ENCODE measurements at places on chromosomes 6 and 20.

- DNase-seq = peak; percentile 31
These were observed 19.1 kb upstream of the ARMC12 start for GRCh38 chr6:35717449-35718374.

GRCh38 chr20:24909086-24909780 lies 39.8 kb upstream of the CST7 start:
- no peak for DNase-seq

- peak; percentile 58 for DNase-seq
These were observed 7.3 kb upstream of the YTHDF1 start for GRCh38 chr20:63223121-63223825.

DNA sequence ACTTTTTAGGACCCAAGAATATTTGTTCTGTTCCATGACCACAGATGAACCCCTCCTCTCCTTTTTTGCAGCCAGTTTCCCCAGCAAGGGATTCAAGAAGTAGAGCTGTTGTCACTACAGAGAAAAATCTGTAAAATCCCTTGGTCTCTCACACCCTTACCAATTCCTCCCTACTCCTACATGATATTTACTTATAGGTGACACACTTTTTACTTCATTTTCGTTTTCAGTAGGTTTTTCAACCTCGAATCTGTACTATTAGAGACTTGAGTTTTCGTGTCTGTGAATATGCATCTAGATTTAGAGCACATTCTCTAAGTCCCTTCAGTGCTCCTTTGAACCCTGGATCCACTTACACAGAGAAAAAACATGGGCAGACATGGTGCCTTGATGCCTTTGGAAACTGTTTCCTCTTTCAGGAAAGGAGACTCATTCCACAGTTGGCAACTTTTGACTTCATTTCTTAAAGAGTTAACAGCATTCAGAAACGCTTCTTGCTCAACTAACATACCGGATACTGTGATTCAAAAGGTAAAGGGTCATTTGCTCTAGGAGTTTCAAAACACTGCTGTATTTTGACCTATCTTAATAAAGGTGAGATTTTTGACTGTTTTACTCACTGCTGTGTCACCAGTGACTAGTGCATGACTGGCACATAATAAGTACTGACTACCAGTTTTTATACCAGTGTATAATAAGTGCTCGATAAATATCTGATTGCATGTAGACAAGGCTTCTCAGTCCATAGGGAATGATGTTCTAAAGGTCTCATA lies 50.6 kb downstream of the LAMA4 start:
- DNase-seq = peak; percentile 22

DNA sequence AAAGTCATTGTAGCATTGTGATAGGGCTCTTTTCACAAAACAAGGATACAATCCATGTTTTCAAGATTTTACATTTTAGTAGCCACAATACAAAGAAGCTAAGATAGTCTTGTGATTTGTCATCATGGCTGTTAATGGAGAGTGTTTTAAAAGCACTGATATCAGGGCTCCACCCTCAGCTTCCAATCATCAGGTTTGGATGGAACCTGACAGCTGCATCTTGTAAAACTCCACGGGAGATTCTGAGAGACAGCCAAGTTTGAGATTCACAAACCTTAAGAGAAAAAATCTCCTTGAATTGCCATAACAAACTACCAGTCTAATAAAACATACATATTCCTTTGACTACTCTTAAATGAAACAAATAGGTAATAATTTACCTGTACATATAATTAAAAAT lies 280.2 kb downstream of the ESR1 start:
- DNase-seq = no peak

GRCh38 chr6:17331238-17331637 lies 50.1 kb downstream of the RBM24 start:
- DNase-seq = no peak

- DNase-seq = no peak
These were observed 90.0 kb upstream of the MAFB start for GRCh38 chr20:40778894-40779496.

DNA sequence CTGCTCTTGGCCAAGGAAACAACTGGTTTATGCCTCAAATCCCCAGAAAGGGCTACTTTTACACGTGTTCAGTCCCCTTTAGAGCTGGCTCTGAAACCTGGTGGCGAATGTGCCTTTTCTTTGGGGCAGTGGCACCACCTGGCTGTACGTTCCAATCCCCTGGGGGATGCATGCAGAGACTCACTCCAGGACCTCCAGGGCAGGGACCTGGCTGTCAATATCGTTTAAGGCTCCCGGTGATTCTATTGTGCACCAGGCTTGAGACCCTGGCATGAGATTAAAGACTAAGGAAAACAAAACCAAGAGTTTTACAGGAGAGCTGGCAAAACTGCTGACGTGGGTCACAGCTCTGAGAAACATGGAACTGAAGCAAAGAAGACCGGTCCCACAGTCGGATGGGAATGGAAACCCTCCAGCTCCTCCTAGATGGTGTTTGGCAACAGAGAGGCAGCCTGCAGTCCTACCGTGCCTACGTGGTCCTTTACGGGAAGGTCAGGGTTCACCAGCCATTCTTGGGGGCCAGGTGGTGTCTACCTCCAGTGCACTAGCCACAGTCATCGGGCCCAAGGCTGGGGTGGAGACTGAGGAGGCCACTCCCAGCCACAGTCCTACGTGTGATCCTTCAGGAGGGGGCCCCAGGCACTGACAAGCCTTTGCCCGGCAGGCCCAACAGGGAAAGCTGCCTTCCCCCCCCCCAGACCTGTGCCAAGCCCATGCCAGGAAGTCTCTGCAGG lies 203.3 kb upstream of the CST7 start:
- DNase-seq = no peak

DNA sequence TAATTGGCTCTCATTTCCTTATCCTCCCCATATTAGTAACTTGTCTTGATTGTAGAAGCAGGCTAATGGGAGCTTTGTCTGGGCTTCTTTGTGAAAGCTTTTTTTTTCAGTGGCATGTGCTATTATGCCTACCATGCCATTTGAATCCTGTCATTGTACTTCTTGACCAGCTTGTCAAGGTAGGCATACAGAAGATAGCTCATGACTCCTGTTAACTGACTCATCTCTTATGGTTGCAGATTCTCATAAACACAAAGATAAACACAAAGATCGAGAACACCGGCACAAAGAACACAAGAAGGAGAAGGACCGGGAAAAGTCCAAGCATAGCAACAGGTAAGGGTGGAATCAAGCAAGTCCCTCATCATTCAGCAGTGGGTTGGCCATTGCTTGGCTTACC lies 32.5 kb downstream of the TOP1 start:
- no peak for DNase-seq

DNA sequence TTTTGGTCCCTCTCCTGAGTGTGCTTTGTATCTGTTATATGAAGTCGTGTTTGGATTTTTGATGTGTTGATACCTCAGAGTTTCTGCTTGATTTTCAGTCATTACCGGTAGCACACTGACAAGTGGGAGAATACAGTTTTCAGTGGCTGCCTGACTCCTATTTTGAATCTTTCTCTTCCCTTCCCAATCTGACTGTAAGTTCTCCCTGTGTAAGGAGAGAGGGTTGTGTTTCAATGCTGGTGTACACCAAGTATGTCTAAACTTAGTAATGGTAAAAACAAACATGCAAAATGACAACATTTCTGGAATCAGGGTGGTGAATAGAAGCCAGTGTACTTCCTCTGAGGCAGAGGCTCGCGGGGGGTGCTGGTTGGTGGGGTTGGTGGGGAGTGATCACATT lies 103.4 kb downstream of the HIVEP1 start:
- no peak for DNase-seq

DNA sequence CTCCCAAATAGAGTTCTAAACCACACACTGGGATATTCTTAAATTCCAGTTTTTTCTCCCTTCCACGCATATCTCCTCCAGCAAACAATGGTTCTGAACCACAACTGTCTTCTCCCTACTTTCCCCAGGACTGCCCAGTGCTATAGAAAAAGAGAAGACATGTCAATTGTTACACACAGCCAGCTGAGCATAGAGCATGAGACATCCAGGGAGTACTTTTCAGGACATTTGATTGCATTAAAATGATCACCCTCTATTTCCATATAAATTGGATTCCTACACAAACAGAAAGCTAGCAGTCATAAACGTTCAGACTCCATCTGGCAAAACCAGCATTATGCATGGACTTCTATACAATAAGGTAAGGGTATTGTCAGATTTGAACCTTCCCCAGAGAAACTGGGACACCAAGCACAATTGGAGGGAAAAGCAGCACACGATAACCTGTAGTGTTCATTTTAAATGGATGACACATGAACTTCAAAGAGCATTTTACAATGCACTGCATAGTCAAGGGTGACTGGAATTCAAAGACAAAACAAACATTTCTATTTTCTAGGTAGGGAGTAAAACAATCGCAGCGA lies 93.1 kb upstream of the HEY2 start:
- no peak for DNase-seq

GRCh38 chr6:77397561-77397960 lies 65.7 kb downstream of the HTR1B start:
- DNase-seq = no peak

- peak; percentile 60 for DNase-seq
These were observed 603.2 kb downstream of the RNF144B start for GRCh38 chr6:18990059-18990978.

DNA sequence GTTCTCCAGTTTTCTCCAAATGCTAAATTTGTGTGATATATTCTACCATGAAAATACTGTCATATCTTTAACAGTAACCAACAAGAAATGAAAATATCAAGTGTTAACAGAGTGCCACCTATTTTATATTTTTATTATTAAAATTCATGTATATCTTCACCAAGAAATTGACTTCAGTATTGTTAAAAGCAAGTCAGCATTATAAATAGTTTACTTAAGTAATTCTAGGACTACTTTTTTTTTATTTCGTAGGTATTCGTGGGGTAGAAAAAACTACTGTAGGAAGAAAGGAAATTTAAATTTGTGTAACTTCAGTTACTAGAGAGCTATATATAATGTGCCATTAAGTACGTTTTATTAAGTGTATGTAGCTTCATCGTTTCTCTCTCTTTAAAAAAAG lies 6.3 kb upstream of the MAN1A1 start:
- DNase-seq = no peak

- DNase-seq = no peak
These were observed 123.7 kb upstream of the FOXQ1 start for GRCh38 chr6:1188199-1188598.

GRCh38 chr6:64128301-64129024 lies 492.9 kb downstream of the PHF3 start:
- DNase-seq = no peak

- DNase-seq = no peak
These were observed 29.1 kb upstream of the FBXL4 start for GRCh38 chr6:98976674-98977385.

DNA sequence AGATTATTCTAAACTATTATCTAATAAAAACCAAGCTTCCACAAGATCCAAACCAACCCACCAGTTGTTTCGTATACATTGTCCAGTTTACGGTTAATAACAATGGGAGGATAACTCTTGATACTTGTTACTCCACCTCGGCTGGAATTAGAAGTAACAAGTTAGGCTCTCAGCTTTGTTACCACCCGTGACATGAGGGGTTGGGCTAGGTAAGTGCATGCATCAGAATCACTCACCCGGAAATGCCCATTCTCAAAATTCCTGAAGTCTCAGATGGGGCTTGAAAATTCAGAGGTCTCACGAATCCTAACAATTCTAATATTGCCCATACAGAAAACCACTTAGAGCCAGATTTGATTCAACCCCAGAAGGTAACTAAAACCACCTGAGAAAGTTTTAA lies 27.0 kb upstream of the SERPINB1 start:
- DNase-seq = no peak
